ENCODE measurements at places on chromosomes 13 and 19. TPM values are rescaled to one million over a fixed set of nuclear protein-coding genes. Genes with fewer than 3 reads are reported as not detected.

DNA sequence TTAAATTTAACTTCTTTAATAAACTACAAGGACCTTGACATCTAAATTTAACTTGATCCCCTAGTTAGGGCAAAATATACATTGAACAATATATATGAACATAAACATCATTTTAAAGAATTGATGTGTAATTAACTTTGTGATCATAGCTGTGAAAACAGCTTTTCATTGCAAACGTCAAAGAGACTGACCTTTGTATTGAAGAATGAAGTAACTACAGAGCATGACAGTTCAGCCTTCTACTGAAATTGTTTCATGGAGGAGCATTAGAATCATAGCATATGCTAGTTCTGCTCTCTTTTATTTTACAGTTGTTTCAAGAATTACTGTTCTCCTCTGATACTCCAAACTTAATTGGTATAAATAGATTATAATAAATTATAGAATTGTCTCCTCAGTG is 123.4 kb upstream of the PRR20A start:
- no peaks in the 10 kb centered on the region for H3K27me3 ChIP-seq
- no peaks in the 10 kb centered on the region for H3K36me3 ChIP-seq
- H3K4me1 ChIP-seq = no peaks in the 10 kb centered on the region
- no peak overlapping the region for H3K4me3 ChIP-seq
- H3K27ac ChIP-seq = no peak overlapping the region

DNA sequence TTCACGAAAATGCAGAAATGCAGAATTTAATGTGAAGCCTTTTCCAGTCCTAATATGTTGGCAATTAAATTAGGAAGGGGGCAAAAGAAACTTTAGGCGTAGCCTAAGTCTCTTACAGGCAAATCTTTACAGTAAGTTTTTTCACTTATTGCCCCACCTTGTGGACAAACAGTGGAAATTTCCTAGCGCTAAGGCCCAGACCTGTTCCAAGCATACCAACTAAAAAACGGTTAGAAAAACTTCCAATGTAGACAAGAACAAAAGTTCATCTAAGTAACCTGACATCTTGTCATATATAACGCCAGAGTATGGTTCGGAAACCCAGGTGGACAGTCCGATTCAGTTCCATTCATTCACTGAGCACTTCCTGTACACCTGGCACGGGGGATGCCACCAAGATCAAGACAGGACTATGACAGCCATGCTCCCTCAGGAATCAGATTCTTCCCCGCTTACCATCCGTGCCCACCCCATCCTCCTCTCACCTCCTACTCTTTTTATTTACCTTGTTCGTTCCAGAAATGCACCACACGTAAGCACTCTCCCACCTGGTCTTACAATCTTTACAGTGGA is 4.9 kb downstream of the ZAR1L start:
- peak overlapping the region; percentile 33 for H3K4me3 ChIP-seq
- no peak overlapping the region for H3K27ac ChIP-seq

DNA sequence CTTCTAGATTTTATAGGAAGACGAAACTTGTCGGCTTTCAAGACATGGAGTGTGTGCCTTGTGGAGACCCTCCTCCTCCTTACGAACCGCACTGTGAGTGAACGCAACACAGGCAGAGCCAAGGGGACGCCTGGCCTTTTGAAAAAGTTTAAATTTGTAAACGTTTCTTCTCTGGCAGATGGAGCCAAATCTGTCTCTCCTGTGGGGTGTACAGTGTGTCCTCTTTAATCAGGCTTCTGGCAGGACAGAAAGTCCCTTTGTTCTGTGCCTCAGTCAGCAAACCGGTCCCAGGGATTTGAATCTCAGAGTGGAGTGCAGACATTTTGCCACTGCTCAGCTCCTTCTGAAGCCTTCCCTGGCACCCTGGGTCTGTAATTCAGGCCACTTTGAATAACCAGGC is 56.5 kb downstream of the TNFRSF19 start:
- H3K27me3 ChIP-seq = no peaks in the 10 kb centered on the region
- H3K27ac ChIP-seq = no peak overlapping the region
- H3K4me1 ChIP-seq = no peaks in the 10 kb centered on the region
- no peak overlapping the region for H3K4me3 ChIP-seq
- H3K36me3 ChIP-seq = no peaks in the 10 kb centered on the region

DNA sequence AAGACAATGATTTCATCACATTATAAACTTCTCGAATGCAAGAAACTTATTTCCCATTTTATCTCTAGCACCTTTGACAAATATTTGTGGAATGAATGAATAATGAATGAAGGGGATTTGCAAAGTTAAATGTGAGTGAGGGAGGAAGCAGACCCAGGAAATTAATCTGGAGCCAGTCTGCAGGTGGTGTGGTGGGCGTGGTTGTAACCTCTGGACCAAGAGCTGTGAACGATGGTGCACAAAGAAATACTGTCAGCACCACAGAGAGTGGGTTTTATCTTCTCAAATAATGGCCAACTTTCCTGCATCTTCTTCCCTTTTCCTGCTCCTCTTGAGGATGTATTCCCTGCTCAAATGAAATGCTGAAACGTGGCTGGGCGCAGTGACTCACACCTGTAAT is 11.0 kb upstream of the ZNF792 start:
- H3K4me1 ChIP-seq = peaks cover 6% of the 10 kb centered on the region
- H3K4me3 ChIP-seq = no peak overlapping the region
- DNase-seq = no peak
- no peaks in the 10 kb centered on the region for H3K27me3 ChIP-seq
- H3K27ac ChIP-seq = no peak overlapping the region

The SERTM1 gene
- total RNA-seq = not detected

- H3K27ac ChIP-seq = no peak overlapping the region
- no peaks in the 10 kb centered on the region for H3K36me3 ChIP-seq
- no peaks in the 10 kb centered on the region for H3K27me3 ChIP-seq
- no peak for DNase-seq
- H3K4me3 ChIP-seq = peak overlapping the region; percentile 0
These were observed 6.8 kb upstream of the DNAAF3 start for GRCh38 chr19:55173186-55173713.

GRCh38 chr19:6533000-6533328 is 2.1 kb downstream of the TNFSF9 start:
- H3K4me1 ChIP-seq = peaks cover 19% of the 10 kb centered on the region
- no peak overlapping the region for H3K4me3 ChIP-seq
- DNase-seq = no peak
- no peaks in the 10 kb centered on the region for H3K36me3 ChIP-seq
- H3K27ac ChIP-seq = no peak overlapping the region

DNA sequence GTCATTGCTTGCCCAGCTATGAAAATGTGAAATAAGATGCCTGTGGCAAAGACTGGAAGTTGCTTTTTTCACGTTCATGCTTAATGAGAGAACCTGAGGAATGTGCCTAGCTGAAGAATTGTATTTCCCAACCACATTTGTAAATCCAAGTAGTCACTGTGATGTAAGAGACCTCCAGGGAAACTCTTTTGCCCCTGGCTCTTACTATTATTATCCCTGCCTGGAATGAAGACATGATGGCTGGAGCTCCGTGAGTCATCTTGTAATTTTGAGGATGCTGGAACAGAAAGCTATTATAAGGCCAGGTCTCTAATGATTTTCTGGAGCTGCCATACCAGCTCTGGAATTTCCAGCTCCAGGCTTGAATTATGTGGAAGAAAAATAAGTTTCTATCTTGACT is 894.3 kb downstream of the DIAPH3 start:
- H3K27ac ChIP-seq = no peak overlapping the region
- no peaks in the 10 kb centered on the region for H3K36me3 ChIP-seq
- no peaks in the 10 kb centered on the region for H3K27me3 ChIP-seq
- no peak for DNase-seq
- H3K4me3 ChIP-seq = no peak overlapping the region
- H3K4me1 ChIP-seq = no peaks in the 10 kb centered on the region

- H3K27ac ChIP-seq = no peak overlapping the region
- H3K4me1 ChIP-seq = no peaks in the 10 kb centered on the region
- H3K4me3 ChIP-seq = no peak overlapping the region
- no peaks in the 10 kb centered on the region for H3K27me3 ChIP-seq
- H3K36me3 ChIP-seq = no peaks in the 10 kb centered on the region
- no peak for DNase-seq
These were observed 1333.1 kb downstream of the EFNB2 start for GRCh38 chr13:105202354-105202753.

DNA sequence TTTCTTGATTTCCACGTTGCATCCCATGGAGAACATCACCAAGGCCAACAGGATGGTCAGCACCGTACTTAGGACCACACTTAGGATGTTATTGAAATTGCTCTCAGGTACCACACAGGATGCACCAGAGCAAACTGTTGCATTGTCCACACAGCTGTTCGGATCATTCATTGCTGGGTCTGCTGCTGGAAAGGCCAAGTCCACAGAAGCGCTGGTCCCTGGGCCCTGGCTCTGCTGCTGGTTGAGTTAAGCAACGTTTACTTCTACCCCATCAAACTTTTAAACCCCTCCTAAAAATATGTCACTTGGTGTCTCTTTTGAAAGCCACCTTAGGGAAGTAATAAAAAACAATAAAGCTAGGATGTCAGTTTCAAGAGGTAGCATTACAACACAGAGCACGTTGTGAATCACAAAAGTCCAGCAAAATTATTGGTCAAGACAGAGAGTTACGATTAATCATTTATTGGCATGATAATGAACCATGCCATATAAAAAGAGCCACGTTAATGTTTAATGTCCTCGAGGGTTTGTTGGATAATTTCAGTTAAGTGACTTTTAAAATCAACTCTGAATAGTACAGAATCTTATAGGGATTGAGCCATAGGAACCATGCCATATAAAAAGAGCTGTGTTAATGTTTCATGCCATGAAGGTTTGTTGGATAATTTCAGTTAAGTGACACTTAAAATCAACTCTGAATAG is at the start of gene SLC10A2:
Gene SLC10A2, minus strand, starts transcription at position 339 of the 702 bp plus-strand sequence. Its CDS starts 168 bp downstream, at position 171.
- H3K27me3 ChIP-seq = no peaks in the 10 kb centered on the region
- H3K4me3 ChIP-seq = peak within 1 kb of the TSS; percentile 56
- no peak for DNase-seq
- no peaks in the 10 kb centered on the region for H3K4me1 ChIP-seq
- no peaks in the 10 kb centered on the region for H3K36me3 ChIP-seq

DNA sequence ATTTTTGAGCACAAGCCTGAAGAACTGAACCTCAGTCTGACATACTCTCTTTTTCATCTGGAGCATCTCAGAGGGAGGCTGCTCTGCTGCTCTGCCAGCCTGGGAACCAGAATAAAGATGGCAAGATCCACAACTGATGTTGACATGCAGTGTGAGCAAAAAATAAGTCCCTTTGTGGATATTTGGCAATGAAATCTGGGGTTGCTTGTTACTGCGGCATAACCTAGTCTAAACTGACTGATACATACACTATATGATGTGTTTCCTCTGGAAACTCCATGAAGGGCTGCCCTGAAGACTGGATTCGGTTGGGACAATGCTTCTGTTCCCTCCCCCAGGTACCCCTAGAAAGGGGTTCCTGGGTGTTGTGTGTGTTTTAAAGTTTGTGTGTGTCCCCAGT is 106.7 kb downstream of the IER2 start:
- no peaks in the 10 kb centered on the region for H3K27me3 ChIP-seq
- no peaks in the 10 kb centered on the region for H3K36me3 ChIP-seq

The OR10H1 gene
- total RNA-seq = not detected

The MEIOSIN gene
- not detected for total RNA-seq

DNA sequence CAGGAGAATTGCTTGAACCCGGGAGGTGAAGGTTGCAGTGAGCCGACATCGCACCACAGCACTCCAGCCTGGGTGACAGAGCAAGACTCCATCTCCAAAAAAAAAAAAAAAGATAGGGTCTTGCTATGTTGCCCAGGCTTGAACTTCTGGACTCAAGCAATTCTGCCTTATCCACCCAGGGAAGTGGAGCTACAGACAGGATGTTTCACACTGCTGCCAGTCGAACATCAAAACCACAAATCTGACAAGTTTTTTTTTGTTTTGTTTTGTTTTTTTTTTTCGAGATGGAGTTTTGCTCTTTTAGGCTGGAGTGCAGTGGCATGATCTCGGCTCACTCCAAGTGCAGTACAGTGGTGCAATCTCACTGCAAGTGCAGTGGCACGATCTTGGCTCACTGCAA is 10.8 kb downstream of the XPO4 start:
- no peaks in the 10 kb centered on the region for H3K36me3 ChIP-seq

DNA sequence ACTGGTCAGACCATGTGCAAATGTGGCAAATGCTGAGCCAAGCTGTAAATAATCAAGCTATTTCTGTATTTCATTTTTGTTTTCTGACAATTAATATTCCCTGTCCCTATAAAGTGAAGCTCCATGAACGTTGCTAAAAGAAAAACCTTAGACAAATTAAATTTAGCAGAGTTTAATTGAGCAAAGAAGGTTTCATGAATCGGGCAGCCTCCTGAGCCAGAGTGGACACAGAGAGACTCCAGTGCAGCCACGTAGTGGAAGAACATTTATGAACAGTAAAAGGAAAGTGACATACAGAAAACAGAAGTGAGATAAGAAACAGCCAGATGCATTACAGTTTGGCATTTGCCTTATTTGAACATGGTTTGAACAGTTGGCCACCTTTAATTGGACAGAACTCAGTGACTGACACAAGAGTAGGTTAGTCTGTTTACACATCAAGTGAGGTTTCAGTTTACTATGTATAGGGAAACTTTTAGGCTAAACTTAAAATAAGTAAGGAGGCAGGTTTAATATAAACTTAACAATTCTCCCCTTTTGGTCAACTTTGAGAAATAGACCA is 69.7 kb downstream of the UFM1 start:
- no peak overlapping the region for H3K4me3 ChIP-seq
- no peaks in the 10 kb centered on the region for H3K36me3 ChIP-seq
- DNase-seq = no peak

The CD70 gene
- total RNA-seq = not detected

DNA sequence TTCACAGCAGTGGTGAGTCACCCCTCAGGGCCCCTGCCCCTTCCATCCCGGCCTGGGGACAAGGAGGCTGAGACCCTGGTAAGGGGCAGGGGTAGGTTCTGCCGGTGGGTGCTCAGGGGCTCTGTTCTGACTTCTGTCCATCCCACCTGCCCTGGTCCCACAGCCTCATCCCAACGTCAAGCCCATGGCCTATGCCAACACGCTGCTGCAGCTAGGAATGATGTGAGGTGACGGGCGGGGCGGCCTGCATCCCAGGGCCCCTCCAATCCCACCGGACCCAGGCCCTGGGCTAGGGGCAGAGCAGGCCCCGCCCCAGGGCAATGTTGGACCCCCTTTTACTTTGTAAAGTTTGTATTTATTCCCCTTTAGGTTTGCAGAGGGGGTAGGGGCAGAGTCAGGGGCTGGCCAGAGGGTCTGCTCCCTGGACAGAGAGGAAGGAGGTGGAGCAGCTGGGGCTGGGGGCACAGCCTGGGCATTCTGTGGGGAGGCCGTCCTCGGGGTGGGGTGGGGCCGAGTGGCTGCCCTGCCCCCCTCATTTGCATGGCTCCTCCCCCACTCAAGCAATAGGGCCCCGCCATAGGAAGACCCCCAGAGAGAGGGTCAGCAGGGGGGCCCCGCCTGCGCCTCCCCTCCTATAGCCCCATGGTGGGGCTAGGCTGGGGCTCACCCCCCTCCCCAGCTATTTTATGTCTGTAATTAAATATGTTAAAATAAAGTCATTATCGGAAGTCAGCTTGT is 23.1 kb downstream of the CCDC8 start:
- no peaks in the 10 kb centered on the region for H3K27me3 ChIP-seq
- DNase-seq = no peak
- no peaks in the 10 kb centered on the region for H3K4me1 ChIP-seq
- no peak overlapping the region for H3K4me3 ChIP-seq
- peaks cover 60% of the 10 kb centered on the region for H3K36me3 ChIP-seq
- H3K27ac ChIP-seq = no peak overlapping the region

Measured in Peyer's patch (tissue), 4 donors.